ENCODE measurements at places on chromosomes 2 and 18.

GRCh38 chr2:124704071-124704925 is 679.2 kb downstream of the CNTNAP5 start:
- DNase-seq = no peak

- no peak for DNase-seq
These were observed 109.2 kb downstream of the MREG start for GRCh38 chr2:215904101-215904500.

DNA sequence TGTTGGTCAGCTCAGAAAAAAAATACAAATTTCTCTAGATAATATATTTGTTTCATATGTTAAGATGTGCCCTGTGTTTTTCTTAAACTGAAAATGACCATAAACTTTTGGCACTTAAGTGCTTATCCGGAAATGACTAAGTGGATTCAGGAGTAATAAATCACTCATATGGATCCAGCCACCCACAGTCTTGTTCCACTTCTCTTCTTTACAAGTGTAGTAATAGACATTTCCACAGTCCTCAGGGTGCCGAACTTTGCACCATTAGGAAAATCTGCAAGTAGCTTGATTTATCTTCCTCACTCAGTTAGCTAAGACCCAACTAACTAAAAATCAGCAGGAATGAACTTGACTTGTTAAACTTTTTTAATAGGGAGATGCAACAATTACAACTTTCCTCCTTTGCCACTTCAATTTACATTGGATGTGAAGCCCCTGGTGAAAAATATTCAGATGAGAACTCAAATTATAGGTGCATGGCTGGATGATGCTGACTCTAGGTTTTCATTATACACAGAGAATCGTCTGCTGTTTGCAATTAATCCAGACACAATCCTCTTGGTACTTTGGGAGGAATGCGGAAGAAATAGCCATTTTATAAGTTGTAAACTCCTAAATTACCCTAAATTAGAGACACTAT is 322.5 kb downstream of the ARHGAP15 start:
- DNase-seq = no peak

DNA sequence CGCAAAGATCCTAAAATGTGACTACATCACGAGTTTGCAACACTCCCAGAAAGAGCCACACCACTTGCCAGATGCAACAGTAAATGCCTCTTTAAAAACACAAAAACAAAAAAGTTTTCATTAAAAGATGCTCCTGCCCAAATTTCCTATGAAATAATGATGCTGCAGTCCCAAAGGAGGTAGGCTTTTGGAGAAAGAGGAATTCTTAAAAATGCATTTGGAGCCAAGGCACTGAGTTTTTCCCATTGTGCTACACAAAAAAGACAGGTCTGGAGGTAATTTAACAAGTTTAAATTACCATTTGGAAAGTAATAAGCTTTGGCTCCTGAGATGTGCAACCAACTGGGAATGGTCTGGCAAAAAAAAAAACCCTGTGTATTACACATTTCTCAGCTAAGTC is 145.0 kb downstream of the PID1 start:
- DNase-seq = no peak

DNA sequence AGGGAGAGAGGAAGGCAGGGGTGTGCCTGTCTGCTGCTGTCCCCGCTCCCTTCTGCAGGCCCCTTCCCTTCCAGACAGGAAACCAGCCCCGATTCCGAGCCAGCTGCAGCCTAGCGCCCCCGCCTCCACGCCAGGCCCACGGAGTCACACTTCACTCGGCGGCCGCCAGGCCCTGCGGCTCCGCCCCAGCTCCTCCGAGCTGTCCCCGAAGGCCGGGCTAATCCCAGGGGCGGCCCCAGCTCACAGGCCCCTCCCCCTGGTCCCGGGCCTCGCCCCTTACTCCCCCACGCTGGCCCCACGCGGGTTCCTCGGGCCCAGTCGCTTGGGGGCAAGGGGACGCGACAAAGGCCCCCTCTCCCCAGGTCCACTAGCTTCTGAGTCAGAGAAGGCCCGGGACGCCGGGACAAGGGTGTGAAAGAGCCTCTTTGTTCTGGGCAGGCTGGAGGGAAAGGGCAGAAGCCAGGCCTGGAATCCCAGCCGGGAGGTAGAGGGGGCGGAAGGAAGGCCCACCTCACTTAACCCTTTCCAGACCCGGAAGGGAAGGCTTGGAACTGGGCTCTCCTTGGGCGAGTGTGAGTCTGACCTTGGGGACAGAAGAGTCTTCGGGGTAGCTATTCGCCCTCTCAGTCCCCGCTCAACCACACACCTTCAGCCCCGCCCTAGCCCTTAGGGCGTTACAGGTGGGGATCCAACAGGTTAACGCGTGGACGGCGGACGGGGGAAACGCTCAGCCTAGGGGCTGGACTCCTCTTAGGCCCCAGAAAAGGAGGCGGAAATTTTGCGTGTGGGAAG is 1.2 kb downstream of the RTKN start:
- peak; percentile 74 for DNase-seq

DNA sequence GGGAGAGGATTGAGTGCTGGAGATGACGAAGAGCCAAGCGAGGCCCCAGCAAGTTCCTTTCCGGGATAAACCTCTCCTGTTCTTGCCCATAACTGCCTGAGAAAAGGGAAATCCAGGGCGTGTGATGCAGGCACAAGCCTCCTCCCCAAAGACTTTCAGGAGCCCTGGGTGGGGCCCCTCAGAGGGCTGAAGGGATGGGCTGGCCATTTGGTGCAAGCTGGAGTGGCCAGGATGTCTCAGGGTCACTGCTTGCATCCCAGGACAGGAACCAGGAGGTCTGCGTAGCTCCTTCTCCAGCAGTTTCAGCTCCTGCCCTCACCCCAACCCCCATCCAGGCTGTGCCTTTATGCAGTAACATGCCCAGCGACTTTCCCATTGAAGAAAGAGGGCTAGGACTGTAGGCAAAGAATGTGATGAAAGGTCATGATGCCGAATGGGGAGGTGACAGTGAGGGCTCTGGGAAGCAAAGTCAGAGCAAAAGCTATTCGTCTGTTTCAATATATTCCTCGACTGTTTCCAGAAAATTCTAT is 80.2 kb downstream of the PXDN start:
- no peak for DNase-seq

GRCh38 chr18:48919547-48919946 is 31.2 kb downstream of the SMAD7 start:
- no peak for DNase-seq

GRCh38 chr2:228767196-228767595 is 503.9 kb downstream of the PID1 start:
- DNase-seq = no peak

DNA sequence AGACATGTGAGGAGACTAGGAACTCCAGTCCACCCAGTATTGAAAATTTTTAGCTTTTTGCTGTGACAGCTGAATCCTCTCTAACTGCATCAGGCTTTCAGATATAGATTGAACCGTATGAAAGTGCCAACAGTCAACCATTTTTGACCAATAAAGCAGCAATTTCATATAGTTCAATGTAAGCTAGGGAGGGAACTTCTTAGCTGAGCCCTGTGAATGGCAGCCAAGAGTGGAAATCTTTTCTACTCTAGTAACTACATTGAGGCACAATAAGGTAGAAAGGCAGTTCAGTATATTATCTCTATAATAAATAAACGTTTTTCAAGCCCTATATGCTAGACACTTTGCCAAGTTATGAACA is 96.3 kb upstream of the TANK start:
- no peak for DNase-seq

GRCh38 chr2:162301151-162301804 is 17.2 kb downstream of the IFIH1 start:
- DNase-seq = peak; percentile 83
